EH (cell line): ENCODE measurements at places on chromosomes 16 and 17.

DNA sequence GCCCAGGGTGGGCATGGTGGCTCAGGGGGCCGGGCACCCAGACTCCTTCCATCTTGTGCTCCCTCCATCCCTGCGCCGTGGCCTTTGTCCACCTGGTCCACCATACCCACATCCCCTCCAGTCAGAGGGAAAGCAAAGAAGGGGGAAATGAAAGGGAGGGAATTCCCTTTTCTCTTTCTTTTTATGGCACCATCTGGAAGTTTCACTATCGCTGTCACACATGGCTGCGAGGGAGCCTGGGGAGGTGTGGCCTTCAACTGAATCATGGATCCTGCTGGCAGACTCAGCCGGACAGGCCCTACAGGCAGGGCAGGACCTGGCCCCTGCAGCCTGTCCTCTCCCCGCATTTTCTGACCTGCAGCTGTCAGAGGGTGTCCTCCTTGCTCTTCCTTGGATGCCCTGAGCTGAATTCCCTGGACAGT is 6.2 kb downstream of the SLC12A3 start:
- peak; percentile 79 for DNase-seq

GRCh38 chr17:17186551-17187505 is 19.3 kb downstream of the PLD6 start:
- peak; percentile 65 for DNase-seq

DNA sequence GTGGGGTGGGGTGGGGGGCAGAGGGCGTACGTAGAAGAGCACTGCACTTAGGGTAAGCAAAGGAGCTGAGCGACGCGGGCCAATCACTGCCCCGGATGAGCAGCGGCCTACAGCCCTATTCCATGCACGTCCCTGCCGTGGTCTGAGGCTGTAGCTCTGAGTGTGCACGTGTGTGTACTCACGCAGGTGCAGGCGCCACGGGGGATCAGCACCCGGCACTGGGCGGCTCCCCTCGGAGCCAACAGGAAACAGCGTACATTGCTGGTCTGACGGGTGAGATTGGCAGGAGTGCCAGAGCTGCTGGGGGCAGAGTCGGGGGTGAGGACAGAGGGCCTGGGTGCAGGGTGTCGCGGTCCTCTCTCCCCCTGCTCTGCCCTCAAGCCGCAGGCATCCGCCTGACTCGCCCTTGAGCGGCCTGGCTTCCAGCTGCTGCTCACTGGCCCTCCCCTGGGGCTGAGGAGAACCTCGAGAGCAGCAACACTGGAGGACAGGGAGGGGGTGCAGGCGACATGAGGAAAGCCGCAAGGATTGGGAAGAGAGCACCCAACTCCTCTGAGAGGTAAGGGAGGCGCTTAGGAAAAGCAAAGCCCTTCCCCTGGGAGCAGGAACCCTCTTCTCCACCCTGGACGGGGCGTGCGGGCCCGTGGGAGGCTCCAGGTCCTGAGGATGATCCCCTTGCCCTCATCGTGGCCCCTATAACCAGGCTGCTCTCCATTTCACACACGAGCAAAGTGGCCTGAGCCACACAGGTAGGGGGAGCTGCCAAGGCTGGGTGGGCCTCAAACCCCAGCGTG is 57.8 kb downstream of the ENGASE start:
- DNase-seq = no peak

- no peak for DNase-seq
Measured at GRCh38 chr16:88678224-88678979, 7.9 kb downstream of the SNAI3 start.

DNA sequence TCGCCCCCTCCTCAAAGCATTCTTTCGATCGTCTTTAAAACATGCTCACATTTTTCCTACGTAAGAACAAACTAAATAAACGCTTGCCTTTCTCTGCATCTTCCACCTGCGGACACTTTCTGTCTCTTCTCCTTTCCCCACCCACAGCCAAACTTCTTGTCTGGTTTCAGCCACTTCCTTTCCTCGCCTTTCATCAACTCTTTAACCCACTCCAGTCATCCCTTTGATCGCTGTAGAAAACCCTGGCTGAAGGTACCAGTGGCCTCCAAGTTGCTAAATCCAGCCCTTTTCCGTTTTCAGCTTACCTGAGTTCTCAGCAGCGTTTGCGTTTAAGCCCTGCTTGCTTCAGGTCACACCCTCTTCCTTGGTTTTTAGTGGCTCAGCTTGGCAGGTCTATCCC is 483 bp downstream of the RPA1 start:
- DNase-seq = peak; percentile 3

GRCh38 chr16:29729116-29729521 is 16.7 kb downstream of the C16orf54 start:
- DNase-seq = peak; percentile 72

GRCh38 chr17:81068411-81069134 is 33.6 kb downstream of the BAIAP2 start:
- no peak for DNase-seq

- DNase-seq = no peak
Measured at GRCh38 chr17:69320210-69320907, 6.6 kb downstream of the ABCA5 start.

- DNase-seq = no peak
Measured at GRCh38 chr16:57411362-57411976, 6.9 kb downstream of the CCL17 start.

GRCh38 chr16:72711823-72712222 is 336.1 kb downstream of the ZFHX3 start:
- no peak for DNase-seq

DNA sequence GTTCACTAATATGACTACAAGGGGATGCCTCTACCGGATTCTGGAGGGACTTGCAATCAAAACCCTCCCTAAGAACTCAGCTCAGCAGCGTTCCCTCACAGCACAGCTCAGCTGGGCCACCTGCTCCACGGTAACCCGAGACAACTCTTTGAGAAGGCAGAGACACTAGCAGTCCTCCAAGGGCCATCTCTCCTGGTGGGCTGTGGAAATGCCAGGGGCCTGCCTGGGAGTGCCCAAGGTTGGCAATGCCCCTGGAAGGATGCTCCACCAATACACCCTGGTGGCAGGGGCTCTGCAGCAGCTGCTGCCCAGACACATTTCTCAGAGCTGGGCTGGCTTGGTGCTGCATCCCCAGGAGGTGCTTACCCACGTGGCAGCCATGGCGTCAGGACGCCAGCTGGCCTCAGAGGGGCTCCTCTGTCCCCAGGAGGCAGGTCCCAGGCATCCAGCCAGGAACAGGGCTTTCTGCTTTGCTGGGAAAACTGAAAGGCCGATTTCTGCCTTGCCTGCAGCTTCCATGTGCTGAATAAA is 16.5 kb downstream of the CDIP1 start:
- DNase-seq = peak; percentile 16

DNA sequence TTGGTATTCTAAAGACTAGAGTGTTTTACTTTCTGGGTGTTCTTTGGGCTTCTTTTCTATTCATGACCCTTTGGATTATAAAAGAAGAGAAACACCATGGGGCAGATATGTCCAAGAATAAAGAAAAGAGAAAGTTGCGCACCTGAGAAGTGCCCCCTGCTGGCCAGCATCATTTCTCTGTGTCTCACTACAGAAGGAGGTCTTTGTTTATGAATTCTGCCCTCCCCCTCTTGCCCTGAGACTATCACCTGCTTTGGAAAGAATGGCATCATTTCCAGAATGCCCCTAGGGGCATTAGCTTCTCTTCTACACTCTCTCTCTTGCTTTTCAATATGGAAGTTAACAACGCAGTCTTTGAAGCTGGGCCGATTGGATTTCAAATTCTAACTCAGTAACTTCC is 45.0 kb downstream of the CDH13 start:
- DNase-seq = no peak

- no peak for DNase-seq
Measured at GRCh38 chr17:69860142-69860680, 214.8 kb upstream of the KCNJ16 start.

DNA sequence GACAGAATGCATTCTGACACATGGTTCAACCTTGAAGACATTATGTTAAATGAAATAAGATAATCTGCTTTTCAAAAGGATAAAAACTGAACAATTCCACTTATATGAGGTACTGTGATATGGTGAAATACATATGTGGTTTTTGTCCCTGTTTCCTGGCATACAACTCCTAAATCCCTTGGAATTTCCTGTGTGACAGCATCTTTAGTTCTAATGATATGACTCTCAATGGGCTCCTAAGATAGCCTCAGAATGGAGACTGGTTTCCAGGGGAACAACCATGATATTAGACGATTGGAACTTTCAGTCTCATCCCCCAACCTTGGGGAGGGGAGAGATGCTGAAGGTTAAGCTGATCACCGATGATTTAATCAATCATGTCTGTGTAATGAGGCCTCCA is 37.7 kb upstream of the PHLPP2 start:
- DNase-seq = peak; percentile 79

DNA sequence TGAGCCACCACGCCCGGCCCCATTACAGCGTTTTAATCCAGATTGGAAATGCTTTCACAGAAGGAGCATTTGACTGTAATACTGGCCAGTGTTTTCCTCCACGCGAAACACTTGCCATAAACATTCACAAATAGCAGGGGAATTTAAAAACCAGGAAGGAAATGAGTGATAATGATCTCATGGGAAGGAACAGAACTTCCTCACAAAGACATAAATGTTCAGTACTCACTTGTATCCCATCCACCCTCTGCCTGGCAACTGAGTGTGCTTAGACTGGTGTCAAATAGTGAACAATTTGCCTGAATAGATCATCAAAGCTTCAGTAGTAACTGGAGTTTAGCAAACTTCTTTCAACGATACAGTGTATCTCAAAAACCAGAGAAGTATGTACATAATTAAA is 54.1 kb downstream of the PSMD12 start:
- DNase-seq = no peak

DNA sequence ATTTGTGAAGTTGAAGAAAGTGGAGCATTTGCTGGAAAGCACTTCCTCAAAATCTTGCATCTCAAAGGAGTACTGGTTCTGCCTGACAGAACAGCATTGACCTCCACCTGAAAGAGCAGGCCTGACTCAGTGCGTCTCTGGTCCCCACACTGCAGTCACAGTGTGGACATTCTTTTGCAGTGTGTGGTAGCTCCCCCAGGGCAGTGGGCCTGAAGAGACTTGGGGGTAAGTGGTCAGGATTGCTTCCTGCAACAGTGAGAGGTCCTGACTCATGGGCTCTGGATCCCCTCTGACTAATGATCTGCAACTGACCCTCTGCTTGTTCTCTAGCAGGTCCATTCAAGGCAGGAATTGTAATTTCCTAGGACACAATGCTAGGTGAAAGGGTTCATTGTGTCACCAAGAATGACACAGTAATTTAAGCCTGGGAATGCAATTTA is 204.9 kb upstream of the KCNJ16 start:
- DNase-seq = peak; percentile 91

DNA sequence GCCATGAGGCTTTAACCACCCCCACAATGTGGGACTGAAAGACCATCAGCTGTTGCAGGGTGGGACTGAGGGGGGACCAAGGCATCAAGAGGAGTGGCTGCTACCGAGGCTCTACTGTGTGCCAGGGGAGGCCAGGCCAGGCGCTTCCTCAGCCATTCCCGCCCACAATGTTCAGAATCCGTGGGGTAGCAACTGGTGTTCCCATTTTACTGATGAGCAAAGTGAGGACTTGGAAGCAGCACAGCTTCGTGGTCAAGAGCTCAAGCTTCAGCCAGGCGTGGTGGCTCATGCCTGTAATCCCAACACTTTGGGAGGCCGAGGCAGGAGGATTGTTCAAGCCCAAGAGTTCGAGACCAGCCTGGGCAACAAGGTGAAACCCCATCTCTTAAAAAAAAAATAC is 65.9 kb downstream of the SCNN1B start:
- DNase-seq = no peak

DNA sequence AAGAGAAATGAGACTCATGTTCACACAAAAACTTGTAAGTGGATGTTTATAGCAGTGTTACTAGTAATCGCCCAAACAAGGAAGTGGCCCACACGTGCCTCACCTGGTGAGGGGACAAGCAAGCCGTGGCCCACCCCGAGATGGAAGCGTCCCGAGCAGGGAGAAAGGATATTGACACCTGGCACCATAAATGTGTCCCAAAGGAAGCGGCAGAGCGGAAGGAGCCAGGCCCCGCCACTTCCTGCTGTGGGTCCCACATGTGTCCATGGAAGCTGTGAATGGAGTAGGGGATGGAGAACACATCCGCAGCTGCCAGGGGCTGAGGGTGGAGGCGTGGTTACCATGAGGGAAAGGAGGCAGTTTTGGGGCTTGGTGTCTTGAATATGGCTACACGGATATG is 18.9 kb downstream of the KCNJ18 start:
- DNase-seq = no peak

DNA sequence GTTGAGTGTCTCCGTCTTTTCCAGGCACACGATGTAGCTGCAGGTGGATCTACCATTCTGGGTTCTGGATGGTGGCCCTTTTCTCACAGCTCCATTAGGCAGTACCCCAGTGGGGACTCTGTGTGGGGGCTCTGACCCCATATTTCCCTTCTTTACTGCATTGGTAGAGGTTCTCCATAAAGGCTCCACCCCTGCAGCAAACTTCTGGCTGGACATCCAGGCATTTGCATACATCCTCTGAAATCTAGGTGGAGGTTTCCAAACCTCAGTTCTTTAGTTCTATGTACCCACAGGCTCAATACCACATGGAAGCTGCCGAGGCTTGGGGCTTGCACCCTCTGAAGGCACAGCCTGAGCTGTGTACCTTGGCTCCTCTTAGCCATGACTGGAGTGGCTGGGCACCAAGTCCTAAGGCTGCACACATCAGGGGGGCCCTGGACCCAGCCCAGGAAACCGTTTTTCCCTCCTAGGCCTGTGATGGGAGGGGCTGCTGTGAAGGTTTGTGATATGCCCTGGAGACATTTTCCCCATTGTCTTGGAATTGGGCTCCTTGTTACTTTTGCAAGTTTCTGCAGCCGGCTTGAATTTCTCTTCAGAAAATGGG is 14.0 kb downstream of the ABCC1 start:
- no peak for DNase-seq
